ENCODE measurements at places on chromosomes 3 and 15.

GRCh38 chr3:31422237-31422636 is 110.5 kb upstream of the STT3B start:
- peak; percentile 24 for DNase-seq

DNA sequence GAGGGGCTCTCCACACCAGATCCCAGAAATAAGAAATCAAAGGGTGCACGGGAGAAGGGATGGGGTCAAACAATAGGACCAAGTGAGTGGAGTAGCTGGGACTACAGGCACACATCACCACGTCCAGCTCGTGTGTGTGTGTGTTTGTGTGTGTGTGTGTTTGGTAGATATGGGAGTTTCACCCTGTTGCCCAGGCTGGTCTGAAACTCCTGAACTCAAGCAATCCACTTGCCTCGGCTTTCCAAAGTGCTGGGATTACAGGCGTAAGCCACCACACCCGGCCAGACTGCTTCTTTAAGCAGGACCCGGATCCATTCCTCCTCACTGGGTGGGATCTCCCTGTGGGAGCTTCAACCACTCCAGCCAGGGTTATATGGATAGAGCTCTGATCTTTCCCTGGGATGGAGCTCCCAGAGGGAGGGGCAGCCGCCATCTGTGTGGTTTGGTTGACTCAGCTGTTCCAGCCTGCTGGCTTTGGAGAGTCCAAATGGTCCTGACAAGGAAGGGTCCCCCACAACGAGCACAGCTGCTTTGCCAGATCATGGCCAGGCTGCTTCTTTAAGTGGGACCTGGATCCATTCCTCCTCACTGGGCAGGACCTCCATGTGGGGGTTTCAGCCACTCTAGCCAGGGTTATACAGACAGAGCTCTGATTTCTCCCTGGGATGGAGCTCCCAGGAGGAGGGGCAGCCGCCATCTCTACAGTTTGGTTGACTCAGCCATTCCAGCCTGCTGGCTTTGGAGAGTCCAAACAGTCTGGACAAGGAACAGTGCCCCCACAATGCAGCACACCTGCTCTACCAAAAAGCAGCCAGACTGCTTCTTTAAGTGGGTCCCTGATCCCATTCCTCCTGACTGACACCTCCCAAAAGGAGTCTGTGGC is 9.1 kb upstream of the AVEN start:
- no peak for DNase-seq

GRCh38 chr15:86556396-86557017 is 476.8 kb downstream of the AGBL1 start:
- no peak for DNase-seq

DNA sequence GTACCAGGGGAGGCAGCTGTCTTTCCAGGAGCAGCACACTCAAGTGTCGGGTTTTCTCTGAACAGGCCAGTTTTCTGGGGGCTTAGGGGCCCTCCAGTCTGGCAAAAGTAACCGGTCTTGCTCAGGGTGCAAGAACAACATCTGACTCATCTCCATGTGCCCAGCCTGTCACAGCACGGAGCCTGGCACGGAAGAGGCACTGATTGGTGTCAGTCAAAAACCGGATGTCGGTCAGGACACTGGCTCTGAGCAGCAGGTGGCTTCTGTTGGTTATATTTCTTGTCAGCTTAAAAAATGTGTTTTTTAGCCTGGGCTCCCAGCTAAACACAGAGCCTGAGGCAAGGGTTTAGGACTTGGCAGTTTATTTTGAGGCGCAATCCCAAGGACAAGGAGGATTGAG is 139.9 kb downstream of the FBLN2 start:
- no peak for DNase-seq

DNA sequence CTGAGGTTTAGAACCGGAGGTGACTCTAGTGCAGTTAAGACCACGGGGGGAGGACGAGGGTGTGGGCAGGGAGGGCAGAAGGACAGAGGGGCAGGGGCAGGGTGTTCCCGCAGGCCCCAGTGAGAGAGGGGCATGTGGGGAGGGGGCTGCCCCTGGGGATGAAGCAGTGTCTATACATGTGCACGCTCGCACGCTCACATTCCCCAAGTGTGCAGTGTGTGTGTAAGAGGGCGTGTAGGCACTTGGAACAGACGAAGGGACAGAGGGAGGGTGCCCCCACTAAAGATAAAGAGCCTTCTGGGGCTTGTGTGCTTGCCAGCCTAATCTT is 69.5 kb upstream of the MEF2A start:
- DNase-seq, result no peak

GRCh38 chr15:76336254-76337058 is at the start of gene ISL2:
Gene ISL2 (plus strand): TSS chr15:76336773. CDS start chr15:76336884, 111 bp downstream.
- peak; percentile 56 for DNase-seq

- no peak for DNase-seq
Measured at GRCh38 chr3:7000501-7000900, 139.6 kb downstream of the GRM7 start.

- peak; percentile 63 for DNase-seq
Measured at GRCh38 chr3:23455084-23455483, 252.0 kb downstream of the UBE2E2 start.

- no peak for DNase-seq
Measured at GRCh38 chr3:127174715-127175140, 18.2 kb upstream of the PRR23E start.

DNA sequence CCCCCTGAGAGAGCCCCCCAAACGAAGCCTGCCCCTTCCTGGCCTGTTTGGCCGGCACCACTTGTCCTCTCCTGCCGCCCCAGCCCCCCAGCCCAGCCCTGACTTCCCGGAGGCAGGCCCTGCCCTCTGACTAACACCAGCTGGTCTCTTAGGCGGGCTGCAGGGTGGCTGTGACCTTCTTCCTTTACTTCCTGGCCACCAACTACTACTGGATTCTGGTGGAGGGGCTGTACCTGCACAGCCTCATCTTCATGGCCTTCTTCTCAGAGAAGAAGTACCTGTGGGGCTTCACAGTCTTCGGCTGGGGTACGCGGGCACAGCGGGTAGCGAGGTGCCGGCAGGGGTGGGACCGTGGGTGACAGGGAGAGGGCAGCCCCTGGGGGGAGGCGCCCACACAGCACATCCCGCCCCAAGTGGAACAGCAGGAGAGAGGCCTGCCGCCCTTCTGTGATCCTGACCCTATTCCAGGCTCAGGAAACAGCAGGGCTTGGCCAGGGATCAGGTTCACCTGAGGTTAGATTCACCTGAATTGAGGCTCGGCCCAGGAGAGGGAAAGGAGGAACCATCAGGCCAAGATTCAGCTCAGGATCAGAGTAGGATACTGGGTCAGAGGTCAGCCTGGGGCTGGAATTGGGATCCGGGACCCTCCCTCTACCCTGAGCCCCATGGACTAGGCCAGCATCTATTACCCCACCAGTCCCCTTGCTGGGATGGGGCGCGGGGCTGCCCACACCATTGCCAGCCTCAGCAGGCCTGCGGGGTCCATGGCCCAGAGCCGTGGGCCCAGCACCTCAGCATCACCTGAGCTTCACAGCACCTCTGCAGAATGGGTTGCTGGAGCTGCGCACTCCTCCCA is 21.9 kb downstream of the PTH1R start:
- no peak for DNase-seq

DNA sequence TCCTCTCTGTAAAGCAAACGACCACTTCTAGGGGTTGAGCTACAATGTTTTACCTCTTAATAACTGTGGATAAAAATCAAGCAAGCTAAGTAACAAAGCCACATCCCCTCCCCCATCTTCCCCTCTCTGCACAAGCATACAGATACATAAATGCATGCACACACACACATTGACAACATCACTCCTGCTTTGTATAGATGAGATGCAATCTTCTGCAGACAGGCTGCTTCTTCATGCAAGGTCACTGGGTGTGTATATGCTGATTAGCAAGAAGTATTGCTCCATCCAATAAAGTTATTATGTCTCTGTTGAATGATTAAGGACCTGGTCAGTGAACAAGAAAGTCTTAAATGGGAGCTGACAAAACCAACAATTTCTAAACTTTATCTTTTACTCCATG is 8.8 kb upstream of the ATP11B start:
- peak; percentile 27 for DNase-seq

- DNase-seq, result no peak
Measured at GRCh38 chr3:172111163-172111562, 71.8 kb downstream of the FNDC3B start.

- DNase-seq, result no peak
Measured at GRCh38 chr3:13335059-13335458, 85.1 kb downstream of the NUP210 start.

- no peak for DNase-seq
Measured at GRCh38 chr3:69560116-69560515, 174.2 kb upstream of the FRMD4B start.

- DNase-seq, result no peak
Measured at GRCh38 chr3:129892486-129892856, 1.0 kb downstream of the TMCC1 start.

DNA sequence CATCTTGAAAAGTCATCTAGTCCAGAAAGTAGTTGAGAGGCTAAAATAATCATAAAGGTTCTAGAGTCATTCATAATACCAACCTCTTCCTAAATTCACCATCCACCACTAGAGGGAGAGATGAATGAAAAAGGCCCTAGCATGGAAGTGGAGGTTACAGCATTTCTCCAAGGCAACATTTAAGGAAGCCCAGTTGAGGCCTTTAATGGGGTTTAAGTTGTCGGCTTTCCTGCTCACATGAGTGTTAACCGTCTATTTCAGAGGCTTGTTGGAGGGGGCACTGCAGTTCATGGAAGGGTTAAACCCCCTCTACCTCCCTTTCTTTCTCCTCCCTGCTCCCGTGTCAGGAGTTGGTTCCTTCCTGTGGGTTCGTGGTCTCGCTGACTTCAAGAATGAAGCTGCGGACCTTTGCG is 3.8 kb upstream of the SLCO3A1 start:
- peak; percentile 94 for DNase-seq

DNA sequence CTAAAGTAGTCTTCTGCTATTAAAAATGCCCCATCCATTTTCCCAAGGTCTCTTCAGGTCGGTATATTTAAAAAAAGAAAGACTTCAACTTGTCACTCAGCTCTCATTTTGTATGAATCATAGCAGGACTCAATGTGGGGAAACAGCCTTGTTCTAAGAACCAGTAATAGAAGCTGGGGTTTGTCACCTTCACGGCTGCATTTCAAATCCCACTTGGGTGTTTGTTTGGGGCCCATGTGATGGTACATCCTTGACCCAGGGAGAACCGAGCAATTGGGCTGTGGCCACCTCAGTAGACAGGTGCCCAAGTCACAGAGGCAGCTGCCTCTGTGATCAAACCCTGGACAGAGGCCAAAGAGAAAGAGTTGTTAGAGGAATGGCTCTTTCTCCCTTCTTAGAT is 70.3 kb upstream of the ARL8B start:
- no peak for DNase-seq

DNA sequence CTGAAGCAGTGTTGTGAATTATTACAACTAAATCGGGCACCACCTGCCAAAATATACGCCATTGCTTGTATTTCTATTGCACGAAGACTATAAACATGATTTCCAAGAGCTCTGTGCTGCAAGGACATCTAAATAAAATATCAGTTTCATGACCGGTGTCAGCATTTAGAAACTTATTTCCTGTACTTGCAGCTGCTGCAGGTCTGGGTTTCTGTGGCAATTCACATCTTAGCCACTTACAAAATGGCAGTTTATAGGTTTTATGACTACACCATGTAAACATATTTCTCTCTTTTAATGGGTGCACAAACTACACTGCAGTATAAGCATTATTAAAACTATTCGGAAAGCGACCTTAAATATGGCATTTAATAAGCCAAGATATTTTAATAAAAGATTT is 359.4 kb downstream of the VPS13C start:
- DNase-seq, result no peak

DNA sequence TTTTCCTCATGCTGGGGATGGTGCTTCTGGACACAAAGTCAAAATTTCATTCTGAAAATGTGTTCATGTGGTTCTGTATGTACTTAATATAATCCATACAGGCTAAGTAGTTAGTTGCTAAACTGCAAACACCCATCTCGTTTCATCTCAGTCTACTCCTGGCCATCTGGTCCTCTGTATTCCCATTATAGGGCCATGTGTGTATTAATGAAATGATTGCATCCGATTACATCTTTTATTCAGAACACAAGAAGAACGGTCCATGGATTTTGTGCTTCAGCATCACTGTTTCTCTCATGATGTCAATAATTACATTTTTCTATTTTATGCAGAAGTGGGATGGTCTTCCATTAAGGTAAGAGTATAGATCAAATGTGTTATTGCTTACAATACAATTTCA is 6.1 kb upstream of the GJD2 start:
- no peak for DNase-seq

- no peak for DNase-seq
Measured at GRCh38 chr3:110904520-110904890, 167.1 kb upstream of the NECTIN3 start.

DNA sequence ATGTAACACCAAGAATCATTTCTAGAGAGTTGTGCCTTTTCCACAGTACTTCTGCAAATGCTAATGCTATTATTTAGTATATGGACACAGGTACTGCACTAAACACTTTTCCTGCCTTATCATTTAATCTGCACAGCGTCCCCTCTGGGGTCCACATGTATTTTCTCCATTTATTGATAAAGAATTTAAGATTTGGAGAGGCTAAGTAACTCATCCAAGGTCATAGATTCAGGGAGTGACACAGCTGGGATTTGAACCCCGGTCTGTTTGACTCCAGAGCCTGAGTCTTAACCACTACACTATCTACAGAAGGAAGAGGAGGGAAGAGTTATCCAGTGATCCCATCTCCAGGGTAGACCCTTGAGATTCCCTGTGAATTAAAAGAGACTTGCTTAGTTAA is 24.9 kb upstream of the TPRG1 start:
- no peak for DNase-seq

DNA sequence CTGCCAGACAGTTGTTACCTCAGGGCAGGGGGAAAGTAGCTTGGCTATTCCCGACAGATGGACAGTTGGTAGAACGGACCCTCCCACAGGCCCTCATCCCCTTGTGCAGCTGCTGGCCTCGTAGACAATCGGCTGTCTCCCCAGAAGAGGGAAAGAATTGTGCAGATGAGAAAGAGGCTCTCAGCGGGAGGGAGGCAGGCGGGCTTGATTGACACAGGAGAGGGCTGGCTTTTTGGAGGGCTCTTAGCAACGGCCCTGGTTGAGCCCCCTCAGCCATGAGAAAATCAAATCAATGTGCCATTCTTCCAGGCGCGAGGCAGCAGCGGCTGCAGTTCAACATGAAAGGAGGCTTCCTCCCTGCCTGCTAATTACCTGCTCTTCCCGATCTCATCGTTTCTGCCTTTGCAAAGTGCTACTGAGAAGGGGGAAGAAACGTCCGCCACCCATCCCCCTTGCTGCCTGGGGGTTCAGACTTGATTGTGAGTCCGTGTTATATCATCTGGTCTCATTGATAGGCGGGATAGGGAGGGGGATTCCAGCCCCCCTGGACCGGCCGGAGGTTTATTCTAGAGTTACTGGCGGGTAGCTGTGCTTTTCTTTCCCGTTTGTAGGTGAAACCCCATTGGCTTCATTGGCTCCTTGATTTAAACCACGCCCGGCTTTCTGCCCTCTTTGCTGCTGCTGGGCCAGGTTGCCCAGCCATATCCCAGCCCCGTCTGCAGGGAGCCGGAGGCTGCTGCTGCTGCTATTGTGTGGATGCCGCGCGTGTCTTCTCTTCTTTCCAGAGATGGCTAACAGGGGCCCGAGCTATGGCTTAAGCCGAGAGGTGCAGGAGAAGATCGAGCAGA is at the start of gene TAGLN3:
TAGLN3 (plus strand) TSS at position 287 of the 848 bp plus-strand sequence; CDS start at position 788, 501 bp downstream.
- DNase-seq, result peak; percentile 34

All from common myeloid progenitor, CD34-positive (primary cell).